ENCODE measurements at places on chromosomes 13 and 19. TPM values are rescaled to one million over a fixed set of nuclear protein-coding genes. Genes with fewer than 3 reads are reported as not detected.

The LILRB2 gene
- total RNA-seq = 0.54 TPM

The RNF17 gene
- not detected for total RNA-seq

The ERICH6B gene
- not detected for total RNA-seq

The SHISA7 gene
- 3.2 TPM for total RNA-seq

The ZNF791 gene
- 27.6 TPM for total RNA-seq

The SLC8A2 gene
- 115 TPM for total RNA-seq

The TRPC4 gene
- not detected for total RNA-seq

The PIN1 gene
- 110 TPM for total RNA-seq

All from glutamatergic neuron (in vitro differentiated cells).